ENCODE measurements at places on chromosomes 5 and 9. TPM values are rescaled to one million over a fixed set of nuclear protein-coding genes. Genes with fewer than 3 reads are reported as not detected.

PHYHD1 gene
- 5.9 TPM for total RNA-seq

FOXD4L4 gene
- total RNA-seq, result under 0.01 TPM

TRMO gene
- 17.3 TPM for total RNA-seq

SLC30A5 gene
- 89.3 TPM for total RNA-seq

GLIPR2 gene
- 41.4 TPM for total RNA-seq

PCDHB5 gene
- 3.1 TPM for total RNA-seq

PDGFRB gene
- 197 TPM for total RNA-seq

SPATA31E1 gene
- not detected for total RNA-seq

RNF183 gene
- total RNA-seq, result not detected

CAAP1 gene
- 25.4 TPM for total RNA-seq

IL9 gene
- not detected for total RNA-seq

IFNA21 gene
- not detected for total RNA-seq

SPATA31A5 gene
- not detected for total RNA-seq

C5orf52 gene
- not detected for total RNA-seq

PDZD2 gene
- total RNA-seq, result 0.28 TPM

AQP7 gene
- total RNA-seq, result not detected

CXCL14 gene
- under 0.01 TPM for total RNA-seq

BNC2 gene
- 18.9 TPM for total RNA-seq

ASPN gene
- 7.3 TPM for total RNA-seq

SEMA5A gene
- total RNA-seq, result 44.3 TPM

POU5F2 gene
- 0.85 TPM for total RNA-seq

MEIKIN gene
- total RNA-seq, result not detected

SETX gene
- 73.3 TPM for total RNA-seq
